ENCODE measurements at places on chromosomes 1 and 21.

- DNase-seq = no peak
Measured at GRCh38 chr1:158103861-158104522, 76.7 kb upstream of the CD1D start.

DNA sequence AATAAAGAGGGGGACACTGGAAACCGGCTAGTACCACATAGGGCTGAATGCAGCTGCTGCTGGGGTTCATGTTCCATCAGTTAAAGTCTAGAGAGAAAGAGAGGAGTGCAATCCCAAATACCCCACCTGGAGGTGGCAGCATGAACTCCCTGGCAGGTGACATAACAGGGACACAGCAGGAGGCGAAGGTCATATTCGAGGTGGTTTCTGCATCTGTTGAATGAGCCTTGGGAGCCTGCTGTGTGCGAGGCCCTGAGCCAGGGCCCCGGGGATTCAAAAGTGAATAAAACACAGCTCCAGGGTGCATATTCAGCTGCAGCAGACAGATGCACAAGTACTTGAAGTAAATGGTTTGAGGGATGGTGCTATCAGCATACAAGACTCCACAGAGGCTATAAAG lies 456.8 kb downstream of the SETD4 start:
- no peak for DNase-seq

GRCh38 chr21:34813266-34813894 lies 144.6 kb downstream of the CLIC6 start:
- no peak for DNase-seq

- DNase-seq = peak; percentile 10
Measured at GRCh38 chr1:56709269-56709880, 64.3 kb downstream of the PRKAA2 start.

DNA sequence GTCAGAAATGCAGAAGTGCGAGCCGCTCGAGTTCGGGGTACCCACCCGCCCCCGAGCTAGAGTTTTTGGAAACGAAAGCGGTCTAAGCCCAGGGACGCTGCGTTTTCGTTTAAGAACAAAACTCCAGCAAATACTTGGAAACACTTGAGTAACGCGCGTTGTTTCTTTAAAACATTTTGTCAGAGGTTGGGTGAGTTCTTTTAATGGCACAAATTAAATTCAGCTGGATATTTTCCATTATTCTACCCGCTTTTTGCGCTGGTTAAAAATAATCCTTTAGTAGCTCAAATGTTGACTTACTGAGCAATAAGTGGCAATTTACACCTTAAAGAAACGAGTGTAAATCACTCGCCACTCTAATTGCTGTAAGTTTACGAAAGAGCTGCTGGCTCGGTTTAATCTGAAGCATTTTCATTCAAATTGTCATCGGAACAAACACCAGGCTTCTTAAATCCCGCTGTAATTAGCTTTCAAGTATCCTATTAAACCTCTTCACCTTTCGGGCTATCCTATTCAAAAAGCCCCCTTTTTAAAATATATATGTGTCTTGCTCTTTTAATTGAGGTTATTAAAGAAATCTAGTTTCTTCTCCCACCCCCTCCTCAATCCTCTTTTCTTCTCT lies 1.5 kb downstream of the LHX8 start:
- DNase-seq = no peak

DNA sequence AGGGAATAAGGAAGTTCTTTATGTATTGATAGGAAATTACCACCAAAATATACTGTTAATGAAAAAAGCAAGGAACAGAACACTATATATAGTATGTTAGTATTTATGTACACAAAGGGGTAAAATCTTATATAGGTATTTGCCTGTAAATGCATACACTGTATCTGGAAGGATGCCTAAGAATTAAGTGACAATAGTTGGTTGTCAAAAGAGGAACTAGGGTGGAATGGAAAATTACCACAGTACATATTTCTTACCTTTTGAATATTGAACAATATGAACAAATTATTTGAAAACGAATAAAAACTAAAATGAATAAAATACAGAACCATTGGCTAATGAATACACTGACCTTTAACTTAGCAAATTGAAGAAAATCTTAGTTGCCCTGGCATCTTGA lies 13.6 kb downstream of the ARPC5 start:
- no peak for DNase-seq

GRCh38 chr1:212421165-212421564 lies 6.5 kb upstream of the PACC1 start:
- DNase-seq = no peak

GRCh38 chr1:176878750-176879536 lies 285.6 kb downstream of the ASTN1 start:
- DNase-seq = no peak

DNA sequence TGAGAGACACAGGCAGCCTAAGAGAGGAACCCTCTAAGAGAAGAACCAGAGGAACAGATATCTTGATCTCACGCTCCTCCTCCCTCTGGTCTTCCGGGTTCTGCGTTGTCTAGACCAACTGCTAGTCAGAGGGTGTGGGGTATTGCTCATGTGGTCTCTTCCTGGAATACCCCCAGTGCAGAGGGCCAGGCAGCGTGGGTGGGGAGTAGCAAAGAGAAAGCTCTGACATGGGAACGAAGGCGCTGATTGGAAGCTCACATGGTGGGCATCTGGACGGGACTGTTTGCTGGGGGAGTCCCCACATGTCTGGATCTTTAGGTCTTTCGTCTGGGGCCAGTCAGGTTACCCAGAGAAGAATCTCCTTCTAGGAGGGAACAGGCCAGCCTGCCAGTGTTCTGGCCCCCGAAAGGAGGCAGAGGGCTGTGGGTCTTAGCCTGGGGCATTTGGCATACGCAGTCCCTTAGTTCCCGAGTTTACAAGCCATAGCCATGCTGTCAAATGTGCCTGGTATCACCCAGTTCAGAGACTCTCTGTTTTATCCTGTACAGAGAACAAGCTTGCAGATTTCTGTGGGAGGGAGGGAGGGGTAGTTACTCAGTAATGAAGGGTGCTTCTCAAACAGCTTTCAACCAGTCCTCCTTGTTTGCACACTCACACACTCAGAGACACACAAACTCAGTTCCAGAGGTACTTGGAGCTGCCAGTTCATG lies 18.3 kb upstream of the IL6R start:
- DNase-seq = no peak

DNA sequence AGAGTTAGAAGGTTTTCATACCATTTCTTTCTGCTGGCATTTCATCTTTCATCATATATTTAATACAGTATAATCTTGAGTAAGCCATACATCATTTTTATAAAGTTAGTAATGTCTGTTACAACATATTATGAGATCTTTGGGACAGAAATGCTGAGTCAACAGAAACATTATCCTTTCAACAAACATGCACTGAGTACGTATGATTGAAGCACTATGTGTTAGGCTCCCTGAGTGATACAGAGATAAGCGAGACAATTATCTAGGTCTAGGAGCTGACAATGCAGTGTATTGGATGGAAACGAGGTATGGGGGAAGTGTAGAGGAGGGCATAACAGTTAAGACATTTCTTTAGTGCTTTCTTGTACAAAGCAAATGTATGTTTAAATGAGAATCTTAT lies 19.7 kb upstream of the GPR52 start:
- no peak for DNase-seq

All from AG04449 (cell line).